ENCODE measurements at places on chromosomes 13 and 19. TPM values are rescaled to one million over a fixed set of nuclear protein-coding genes. Genes with fewer than 3 reads are reported as not detected.

DNA sequence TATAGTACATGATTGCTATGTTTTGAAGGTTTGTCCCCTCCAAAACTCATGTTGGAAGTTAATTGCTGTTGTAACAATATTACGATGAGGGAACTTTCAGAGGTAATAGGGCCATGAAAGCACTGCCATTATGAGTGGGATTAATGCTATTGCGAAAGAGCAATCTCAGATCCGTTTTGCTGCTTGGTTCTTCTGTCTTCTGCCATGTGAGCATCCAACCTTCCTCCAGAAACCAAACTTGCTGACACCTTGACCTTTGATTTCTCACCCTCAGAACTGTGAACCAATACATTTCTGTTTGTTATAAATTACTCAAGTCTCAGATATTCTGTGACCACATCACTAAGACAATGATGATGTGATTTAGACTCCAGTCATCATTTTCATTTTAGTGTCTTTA lies 2590.9 kb downstream of the PCDH9 start:
- no peak for DNase-seq

- no peak for DNase-seq
Observed at GRCh38 chr13:81393721-81394120, 1052.8 kb upstream of the SPRY2 start.

- no peak for DNase-seq
Observed at GRCh38 chr19:18001777-18002345, 6.1 kb upstream of the ARRDC2 start.

GRCh38 chr13:43078399-43078798 lies 55.0 kb downstream of the DNAJC15 start:
- DNase-seq: no peak

DNA sequence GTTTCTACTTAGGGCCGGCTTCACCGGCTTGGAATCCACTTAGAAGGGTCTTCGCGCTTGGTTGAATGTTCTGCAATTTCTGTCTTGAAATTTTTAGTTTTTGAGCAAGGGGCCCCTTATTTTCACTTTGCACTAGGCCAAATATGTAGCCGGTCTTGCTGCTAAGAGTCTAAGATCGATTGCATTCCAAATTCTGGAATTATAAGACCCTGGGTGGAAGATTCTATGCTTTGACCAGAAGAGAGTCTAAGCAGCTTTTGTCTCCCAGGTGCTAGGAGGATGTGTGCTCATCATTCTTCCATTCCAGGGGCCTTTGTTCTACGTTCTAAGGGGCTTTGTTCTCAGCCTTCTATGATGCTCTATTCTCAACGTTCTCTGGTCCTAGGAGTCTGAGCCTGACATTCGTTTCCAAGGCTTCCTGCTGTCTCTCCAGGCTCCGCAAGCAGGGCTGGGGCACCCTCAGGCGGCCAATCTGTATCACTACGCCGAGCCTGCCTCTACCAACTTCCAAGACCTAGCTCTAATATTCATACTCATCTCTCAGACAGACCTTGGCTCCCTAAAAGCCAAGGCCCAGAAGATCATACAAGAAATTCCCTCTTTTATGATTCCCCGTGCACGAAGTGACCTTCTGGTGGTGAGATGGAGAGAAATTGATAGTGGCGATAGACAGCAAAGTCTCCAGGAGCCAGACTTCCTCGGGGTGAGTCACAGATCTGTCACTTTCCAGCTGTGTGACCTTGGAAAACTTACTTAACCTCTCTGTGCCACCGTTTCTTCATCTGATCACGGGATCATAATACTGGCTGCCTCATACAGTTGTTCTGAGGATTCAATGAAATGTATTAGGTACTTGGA lies 982 bp upstream of the DACT3 start:
- peak; percentile 89 for DNase-seq

GRCh38 chr13:23105051-23105450 lies 75.7 kb upstream of the SGCG start:
- no peak for DNase-seq

The ANKRD24 gene
- total RNA-seq: 0.13 TPM

The FAM216B gene
- total RNA-seq: not detected

GRCh38 chr13:27522847-27523246 lies 72.5 kb upstream of the MTIF3 start:
- DNase-seq: no peak

DNA sequence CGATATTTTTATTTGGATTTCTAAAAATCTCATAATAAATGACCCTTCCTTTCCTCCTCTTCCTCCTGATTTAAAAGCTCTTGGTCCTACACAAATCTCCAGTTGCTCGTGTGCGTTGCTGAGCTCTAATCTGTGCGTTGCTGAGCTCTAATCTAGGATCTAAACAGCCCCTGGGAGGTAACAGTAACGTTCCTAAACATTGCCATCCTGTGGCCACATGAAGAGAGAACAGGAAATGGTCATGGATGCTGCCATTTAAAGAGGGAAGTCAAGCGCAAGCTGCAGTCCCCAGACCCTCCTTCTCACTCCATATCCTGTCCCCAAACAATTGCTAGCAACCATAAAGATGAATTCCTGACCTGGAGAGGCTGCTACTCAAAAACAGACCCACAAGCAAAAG lies 170.8 kb downstream of the NUFIP1 start:
- DNase-seq: no peak

DNA sequence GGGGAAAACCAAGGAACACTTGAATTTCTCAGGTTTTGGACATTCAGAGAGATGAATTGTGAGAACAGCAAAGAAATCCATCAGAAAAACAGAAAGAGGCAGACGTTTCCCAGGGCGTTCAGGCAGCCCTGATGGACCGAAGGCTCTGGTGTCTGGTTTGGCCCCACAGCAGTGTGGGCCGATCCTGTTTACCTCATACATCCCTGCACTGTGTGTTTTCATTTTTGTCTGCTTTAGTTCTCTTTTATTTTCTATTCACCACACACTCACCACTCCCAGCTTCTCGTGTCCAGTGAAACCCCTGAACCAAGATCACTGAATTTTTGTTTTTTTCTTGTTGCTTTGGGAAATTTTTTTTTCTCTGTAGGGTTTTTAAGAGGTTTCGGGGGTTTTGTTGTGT lies 11.9 kb upstream of the WDR18 start:
- no peak for DNase-seq

The GIPC3 gene
- total RNA-seq: 1.4 TPM

The PPP1R15A gene
- 21.6 TPM for total RNA-seq

DNA sequence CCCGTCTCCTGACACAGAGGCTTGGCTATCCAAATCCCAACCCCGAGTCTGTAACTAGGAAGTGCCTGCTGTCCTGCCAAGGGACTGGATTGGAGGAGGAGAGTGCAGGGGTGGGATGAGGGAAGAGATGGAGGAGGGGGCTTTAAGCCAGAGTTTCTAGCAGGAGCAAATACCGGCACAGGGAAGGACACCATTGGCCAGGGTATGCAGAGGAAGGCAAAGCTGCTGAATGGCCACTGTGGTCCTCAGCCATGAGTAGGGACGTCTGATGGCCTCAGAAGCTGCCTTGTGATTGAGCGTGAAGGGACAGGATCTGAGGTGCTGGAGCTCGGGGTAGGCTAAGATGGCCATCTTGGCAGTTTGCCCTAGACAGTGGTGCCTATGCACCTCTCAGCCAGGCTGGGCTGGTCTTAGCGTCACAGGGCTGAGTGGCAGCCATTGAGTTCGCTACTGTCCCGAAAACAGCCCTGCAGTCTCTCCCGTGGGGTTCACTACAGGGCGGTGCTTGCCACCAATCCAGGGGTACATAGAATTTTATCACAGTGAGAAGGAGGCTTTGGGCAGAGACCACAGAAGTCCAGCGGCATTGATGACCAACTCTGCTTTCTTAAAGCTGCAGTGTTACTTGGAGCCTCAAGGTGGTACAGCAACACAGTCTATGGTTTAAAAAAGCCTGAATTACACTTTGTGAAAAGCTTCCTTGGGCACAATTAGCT lies 61.8 kb downstream of the AKAP11 start:
- peak; percentile 26 for DNase-seq

DNA sequence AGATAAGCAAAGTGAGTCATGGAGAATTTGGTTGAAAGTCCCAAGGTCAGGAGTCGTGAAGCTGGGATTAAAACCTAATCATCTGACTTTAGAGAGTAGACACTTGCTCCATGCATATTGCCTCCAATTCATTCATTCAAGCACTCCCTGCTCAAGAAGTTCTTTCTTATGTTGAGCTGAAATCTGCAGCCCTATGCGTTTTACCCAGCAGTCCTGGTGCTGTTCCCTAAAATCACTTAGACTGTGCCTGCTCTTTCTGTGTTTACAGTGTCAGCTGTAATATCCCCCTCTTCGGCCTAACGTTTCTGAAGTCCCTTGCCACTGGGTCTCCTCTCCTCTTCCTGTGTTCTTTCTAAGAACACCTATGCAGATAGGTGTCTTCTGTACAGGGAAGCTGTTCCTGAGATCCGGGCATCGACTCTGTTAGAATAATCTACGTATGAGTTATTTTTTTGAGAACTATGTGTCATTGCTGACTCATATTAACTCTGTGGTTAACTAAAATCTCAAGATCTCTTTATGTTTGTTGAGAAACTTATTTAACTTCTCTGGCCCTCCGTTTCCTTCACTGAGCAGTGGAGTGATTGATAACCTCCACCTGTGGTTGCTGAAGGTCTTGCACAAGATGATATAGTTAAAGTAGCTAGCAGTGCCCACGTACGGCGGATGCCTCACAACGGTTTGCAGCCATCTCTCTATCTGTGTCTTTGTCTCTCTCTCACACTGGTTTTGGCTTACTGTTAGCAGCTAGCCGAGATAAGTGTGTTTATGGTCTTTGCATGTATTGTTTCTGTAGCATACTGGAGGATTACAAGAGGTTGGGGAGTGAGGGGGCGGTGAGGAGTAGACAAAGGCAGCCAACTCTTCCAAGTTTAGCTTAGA lies 4.7 kb downstream of the ALOX5AP start:
- DNase-seq: peak; percentile 48

The DLL3 gene
- total RNA-seq: 0.39 TPM

DNA sequence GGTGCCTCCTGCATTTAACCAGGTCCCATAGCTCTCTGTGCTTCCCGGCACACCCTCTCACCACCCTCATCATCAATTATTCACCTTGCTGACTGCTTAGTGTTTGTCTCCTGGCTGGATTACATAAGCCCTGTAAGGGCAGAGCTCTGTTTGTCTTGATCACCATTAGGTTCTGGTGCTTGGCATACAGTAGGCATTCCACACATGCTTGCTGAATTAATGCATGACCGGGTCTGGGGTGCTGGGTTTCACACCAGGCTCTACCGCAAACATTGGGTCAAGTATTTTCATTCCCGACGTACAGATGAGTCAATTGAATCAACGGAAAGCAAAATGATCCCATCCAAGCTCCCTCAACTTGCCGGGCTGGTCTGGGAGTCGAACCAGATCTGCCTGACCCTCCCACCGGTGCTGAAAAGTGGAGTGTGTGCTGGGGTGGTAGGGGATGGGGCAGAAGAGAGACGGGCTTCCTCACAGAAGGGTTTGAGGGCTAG lies 28.5 kb downstream of the VAV1 start:
- no peak for DNase-seq

- DNase-seq: no peak
Observed at GRCh38 chr13:93740334-93740733, 513.7 kb downstream of the GPC6 start.

GRCh38 chr13:112172017-112172416 lies 105.1 kb downstream of the SOX1 start:
- DNase-seq: no peak

- DNase-seq: no peak
Observed at GRCh38 chr13:106752584-106753170, 184.7 kb upstream of the ARGLU1 start.

The LATS2 gene
- 30.3 TPM for total RNA-seq

DNA sequence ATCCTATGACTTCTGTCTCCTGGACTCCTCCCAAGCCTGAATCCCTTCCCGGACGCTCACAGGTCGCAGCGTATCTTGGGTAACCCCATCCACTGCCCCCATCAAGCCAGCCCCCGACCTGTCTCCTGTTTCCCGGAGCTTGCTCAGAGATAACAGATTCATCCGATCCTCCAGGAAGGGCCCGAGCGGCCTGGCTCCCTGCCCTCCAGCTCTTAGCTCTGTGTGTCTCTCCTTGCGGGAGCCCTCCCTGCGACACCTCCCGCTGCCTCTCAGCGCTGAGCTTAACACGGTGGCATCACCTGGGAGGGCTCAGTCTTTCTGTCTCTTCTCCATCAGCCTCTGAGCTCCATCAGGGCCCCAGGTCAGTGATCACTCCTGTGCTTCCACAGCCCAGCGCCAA lies 4.3 kb upstream of the TMEM255B start:
- no peak for DNase-seq

DNA sequence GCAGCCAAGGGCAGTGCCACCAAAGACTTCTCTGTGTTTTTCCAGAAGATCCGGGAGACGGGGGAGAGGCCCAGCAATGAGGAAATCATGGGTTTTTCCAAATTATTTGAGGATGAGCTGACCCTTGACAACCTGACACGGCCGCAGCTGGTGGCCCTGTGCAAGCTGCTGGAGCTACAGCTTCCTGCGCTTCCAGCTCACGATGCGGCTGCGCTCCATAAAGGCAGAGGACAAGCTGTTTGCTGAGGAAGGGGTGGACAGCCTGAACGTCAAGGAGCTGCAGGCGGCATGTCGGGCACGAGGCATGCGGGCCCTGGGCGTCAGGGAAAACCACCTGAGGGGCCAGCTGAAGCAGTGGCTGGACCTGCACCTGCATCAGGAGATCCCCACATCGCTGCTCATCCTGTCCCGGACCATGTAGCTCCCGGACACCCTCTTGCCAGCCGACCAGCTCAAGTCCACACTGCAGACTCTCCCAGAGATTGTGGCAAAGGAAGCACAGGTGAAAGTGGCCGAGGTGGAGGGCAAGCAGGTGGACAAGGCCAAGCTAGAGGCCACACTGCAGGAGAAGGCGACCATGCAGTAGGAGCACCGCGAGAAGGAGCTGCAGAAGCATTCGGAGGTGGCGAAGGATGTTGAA lies 11.7 kb downstream of the ZSCAN1 start:
- no peak for DNase-seq

- DNase-seq: no peak
Observed at GRCh38 chr13:95641291-95642027, 3.0 kb downstream of the DZIP1 start.

- DNase-seq: no peak
Observed at GRCh38 chr19:33799476-33799875, 2.8 kb downstream of the KCTD15 start.

DNA sequence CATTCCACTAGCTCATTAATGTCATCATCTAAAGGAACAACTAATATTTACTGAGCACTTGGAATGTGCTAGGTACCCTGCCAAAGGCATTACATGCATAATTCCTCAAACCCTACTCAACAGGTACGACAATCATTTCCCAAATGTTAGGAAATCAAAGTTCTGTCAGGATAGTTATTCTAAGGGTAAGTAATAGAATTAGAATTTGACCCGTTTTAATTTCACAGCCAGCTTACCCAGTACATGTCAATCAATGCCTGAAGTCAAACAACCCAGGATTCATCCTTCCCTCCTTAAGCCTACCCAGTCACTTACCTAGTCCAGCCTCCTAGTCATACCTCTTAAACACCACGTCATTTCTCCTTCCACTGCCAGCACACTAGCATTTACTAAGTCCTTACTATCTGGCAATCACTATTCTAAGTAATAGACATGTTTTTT lies 2.4 kb downstream of the LNX2 start:
- no peak for DNase-seq

GRCh38 chr19:2627855-2628254 lies 74.6 kb downstream of the GNG7 start:
- peak; percentile 42 for DNase-seq

GRCh38 chr13:41004875-41005693 lies 14.0 kb downstream of the ELF1 start:
- DNase-seq: no peak

The TTC9B gene
- not detected for total RNA-seq
